ENCODE measurements at places on chromosomes 3 and 15. TPM values are rescaled to one million over a fixed set of nuclear protein-coding genes. Genes with fewer than 3 reads are reported as not detected.
A peak's percentile ranks its signal among the peaks of the same experiment; 100 is the strongest.

GRCh38 chr3:148083526-148084182, 614.0 kb upstream of the AGTR1 start:
- H3K36me3 ChIP-seq = no peaks in the 10 kb centered on the region
- H3K4me1 ChIP-seq = no peaks in the 10 kb centered on the region
- no peak overlapping the region for H3K4me3 ChIP-seq
- no peak for DNase-seq

DNA sequence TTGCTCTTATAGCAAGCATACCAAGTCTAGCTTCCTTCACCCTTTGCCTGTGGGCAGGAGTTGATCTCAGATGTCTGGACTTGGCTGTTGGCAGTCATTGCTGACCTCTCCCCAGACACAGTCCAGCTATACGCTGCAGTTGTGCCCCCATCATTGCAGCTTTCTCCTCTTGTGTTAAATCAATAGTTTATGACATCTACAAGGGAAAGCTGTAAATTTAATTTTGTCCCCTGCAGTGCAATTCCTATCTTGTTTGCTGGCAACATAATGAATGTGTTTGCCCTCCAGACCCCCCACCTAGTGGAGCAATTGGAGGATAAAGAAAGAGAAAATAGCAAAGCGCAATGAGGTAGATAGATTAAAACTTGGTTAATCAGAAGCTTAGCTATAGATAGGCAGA, 280.2 kb downstream of the LSAMP start:
- H3K27ac ChIP-seq = no peak overlapping the region
- no peaks in the 10 kb centered on the region for H3K36me3 ChIP-seq
- H3K27me3 ChIP-seq = no peaks in the 10 kb centered on the region

DNA sequence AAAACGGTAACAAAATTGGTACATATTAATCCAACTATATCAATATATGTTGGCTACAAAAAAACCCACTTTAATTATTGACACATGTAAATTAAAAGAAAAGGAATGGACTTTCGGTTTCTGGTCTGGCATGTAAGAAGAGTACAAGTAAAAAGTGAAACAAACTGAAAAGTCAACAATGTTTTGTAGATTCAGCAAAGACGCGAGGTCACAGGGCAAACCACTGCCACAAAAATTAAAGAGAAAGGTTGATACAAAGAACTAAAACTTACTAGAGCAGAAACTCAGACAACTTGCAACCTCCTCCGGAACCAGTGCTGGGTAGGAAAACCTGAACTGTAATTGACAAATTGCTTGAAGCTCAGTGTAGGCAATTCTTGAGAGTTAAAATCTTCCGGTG, 110.6 kb upstream of the ARPP21 start:
- H3K27me3 ChIP-seq = no peaks in the 10 kb centered on the region
- no peak for DNase-seq
- no peaks in the 10 kb centered on the region for H3K4me1 ChIP-seq

- no peak overlapping the region for H3K4me3 ChIP-seq
- H3K36me3 ChIP-seq = no peaks in the 10 kb centered on the region
- H3K27ac ChIP-seq = no peak overlapping the region
Measured at GRCh38 chr3:62602129-62602770, 228.9 kb upstream of the FEZF2 start.

DNA sequence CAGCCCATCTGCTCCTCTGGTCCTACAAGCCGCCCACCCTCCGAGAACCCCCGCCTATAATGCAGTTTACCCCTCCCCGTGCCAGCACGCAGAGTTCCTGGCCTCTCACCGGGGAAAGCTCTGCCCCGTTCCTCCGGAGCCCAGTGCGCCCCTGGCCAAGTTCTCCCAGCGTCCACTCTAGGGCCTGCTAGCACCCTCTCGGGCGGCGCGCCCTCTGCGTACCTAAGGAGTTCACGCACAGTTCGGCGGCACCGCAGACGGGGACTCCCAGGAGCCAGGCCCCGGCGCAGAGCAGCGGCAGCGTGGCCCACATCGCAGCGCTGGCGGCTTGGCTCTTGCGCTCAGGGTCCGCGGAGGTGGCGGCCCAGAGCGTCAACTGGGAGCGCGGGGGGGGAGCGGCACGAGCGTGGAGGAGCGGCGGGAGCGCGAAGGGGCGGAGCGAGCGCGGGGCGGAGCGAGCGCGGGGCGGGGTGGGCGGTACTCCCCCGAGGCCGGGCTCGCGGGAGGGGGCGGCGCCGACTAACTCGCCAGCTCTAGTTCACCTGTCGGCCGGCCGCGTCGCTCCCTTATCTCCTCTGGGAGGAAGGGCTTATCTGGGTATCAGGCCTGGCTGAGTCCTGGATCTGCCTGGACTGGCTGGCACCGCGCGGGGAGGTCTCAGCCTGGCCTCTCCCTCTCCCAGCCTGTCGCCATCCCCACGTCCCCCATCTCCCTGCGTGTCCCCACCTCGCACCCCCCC, at the start of gene CTSH:
Gene CTSH, minus strand, starts transcription at position 378 of the 739 bp plus-strand sequence. Its CDS starts 65 bp downstream, at position 313.
- H3K4me3 ChIP-seq = peak within 1 kb of the TSS; percentile 60
- no peak within 1 kb of the TSS for H3K27ac ChIP-seq
- H3K36me3 ChIP-seq = no peaks in the 10 kb centered on the region
- H3K4me1 ChIP-seq = no peaks in the 10 kb centered on the region

- no peaks in the 10 kb centered on the region for H3K36me3 ChIP-seq
- H3K27me3 ChIP-seq = no peaks in the 10 kb centered on the region
- no peak overlapping the region for H3K4me3 ChIP-seq
- DNase-seq = no peak
- no peaks in the 10 kb centered on the region for H3K4me1 ChIP-seq
Measured at GRCh38 chr3:27311400-27311799, 57.8 kb downstream of the NEK10 start.

- H3K4me3 ChIP-seq = peak overlapping the region; percentile 84
- H3K27ac ChIP-seq = peak overlapping the region; percentile 91
- DNase-seq = no peak
- no peaks in the 10 kb centered on the region for H3K27me3 ChIP-seq
- no peaks in the 10 kb centered on the region for H3K36me3 ChIP-seq
- peaks cover 12% of the 10 kb centered on the region for H3K4me1 ChIP-seq
Measured at GRCh38 chr15:69462030-69462492, 9.4 kb downstream of the RPLP1 start.

- peaks cover 33% of the 10 kb centered on the region for H3K36me3 ChIP-seq
- H3K4me1 ChIP-seq = no peaks in the 10 kb centered on the region
- no peak overlapping the region for H3K4me3 ChIP-seq
- no peak for DNase-seq
Measured at GRCh38 chr15:84685304-84685703, 27.3 kb upstream of the NMB start.

- no peak overlapping the region for H3K27ac ChIP-seq
- H3K27me3 ChIP-seq = no peaks in the 10 kb centered on the region
- no peaks in the 10 kb centered on the region for H3K36me3 ChIP-seq
- H3K4me1 ChIP-seq = no peaks in the 10 kb centered on the region
- no peak overlapping the region for H3K4me3 ChIP-seq
Measured at GRCh38 chr3:21314688-21315087, 436.3 kb downstream of the ZNF385D start.

DNA sequence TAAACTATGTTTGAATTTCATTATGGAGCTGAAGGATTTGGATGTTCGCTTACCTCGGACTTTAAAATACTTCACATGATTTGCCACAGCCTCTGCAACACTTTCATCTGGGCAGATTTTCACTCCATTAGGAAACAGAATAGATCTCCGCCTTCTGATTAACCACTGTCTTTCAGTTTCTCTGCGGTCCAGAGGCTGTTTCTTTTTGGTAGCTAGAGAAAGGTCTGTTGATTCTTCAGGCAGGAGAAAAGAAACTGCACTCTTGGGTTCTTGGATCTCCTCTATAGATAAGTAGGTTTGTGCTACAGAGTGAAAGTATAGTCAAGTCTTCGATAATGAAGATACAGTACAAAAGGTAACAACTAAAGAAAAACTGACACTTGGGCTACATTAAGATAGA, 844 bp downstream of the IMPG2 start:
- H3K4me3 ChIP-seq = no peak overlapping the region
- no peak overlapping the region for H3K27ac ChIP-seq
- H3K27me3 ChIP-seq = no peaks in the 10 kb centered on the region
- DNase-seq = no peak
- no peaks in the 10 kb centered on the region for H3K4me1 ChIP-seq

- no peak overlapping the region for H3K4me3 ChIP-seq
- H3K27me3 ChIP-seq = no peaks in the 10 kb centered on the region
- DNase-seq = no peak
- H3K36me3 ChIP-seq = no peaks in the 10 kb centered on the region
Measured at GRCh38 chr15:57730876-57731275, 24.4 kb downstream of the POLR2M start.

DNA sequence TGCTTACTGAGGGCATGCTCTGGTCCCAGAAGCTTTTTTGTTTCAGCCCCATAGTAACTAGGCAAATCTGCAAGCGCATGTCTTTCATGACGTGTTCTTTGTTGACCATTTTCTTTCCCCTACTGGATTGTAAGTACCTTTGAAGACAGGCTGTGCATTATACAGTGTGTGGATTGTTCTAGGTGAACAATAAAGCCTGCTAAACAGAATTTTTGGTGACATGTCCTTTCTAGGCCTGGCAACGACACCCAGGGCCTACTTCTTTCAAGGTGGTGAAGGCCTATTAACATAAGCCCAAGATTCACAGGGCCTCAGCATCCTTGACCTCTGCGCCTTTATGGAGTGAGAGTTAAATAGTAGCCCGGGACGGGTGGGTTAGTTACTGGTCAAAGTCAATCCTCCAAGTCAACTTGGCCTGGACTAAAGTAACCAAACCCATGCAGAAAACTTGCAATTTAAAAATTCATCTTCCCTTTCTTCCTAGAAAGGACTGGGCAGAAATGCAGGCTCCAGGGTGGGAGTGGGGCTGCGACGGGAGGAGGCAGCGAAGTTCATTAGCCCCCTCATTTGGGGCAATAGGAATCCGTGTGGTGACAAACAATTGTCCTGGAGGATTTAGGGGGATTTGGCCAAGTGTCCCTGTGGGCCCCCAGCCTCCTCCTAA, 37.6 kb upstream of the TRIM71 start:
- no peaks in the 10 kb centered on the region for H3K36me3 ChIP-seq
- H3K27ac ChIP-seq = no peak overlapping the region
- H3K4me1 ChIP-seq = peaks cover 7% of the 10 kb centered on the region
- no peak overlapping the region for H3K4me3 ChIP-seq
- DNase-seq = no peak

GRCh38 chr3:18474202-18474601, 49.1 kb upstream of the SATB1 start:
- DNase-seq = no peak
- H3K4me3 ChIP-seq = no peak overlapping the region
- H3K27me3 ChIP-seq = no peaks in the 10 kb centered on the region
- H3K4me1 ChIP-seq = no peaks in the 10 kb centered on the region
- no peak overlapping the region for H3K27ac ChIP-seq
- no peaks in the 10 kb centered on the region for H3K36me3 ChIP-seq

- H3K36me3 ChIP-seq = no peaks in the 10 kb centered on the region
- H3K4me3 ChIP-seq = no peak overlapping the region
- no peaks in the 10 kb centered on the region for H3K27me3 ChIP-seq
Measured at GRCh38 chr15:76844096-76844495, 61.0 kb downstream of the SCAPER start.

DNA sequence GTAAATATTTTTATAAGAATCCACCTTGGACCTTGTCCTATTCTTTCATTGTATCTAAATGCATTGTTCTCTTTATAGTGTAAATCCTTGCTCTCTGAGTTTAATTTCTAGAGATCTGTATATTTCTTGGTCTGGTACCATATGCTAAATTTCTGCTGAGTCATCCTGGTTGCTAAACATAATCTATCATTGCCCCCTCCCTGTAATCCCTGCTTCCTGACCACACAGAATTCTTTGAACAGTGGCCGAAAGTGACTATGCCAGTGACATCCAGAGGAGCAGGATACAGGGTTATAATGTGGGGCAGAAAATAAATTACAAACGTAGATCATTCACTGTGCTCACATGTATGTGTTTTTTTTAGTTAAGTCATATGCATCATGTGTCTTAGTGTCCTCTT, 143.1 kb downstream of the DIPK2A start:
- H3K4me3 ChIP-seq = no peak overlapping the region
- H3K4me1 ChIP-seq = no peaks in the 10 kb centered on the region
- no peaks in the 10 kb centered on the region for H3K36me3 ChIP-seq
- H3K27ac ChIP-seq = no peak overlapping the region
- DNase-seq = no peak

DNA sequence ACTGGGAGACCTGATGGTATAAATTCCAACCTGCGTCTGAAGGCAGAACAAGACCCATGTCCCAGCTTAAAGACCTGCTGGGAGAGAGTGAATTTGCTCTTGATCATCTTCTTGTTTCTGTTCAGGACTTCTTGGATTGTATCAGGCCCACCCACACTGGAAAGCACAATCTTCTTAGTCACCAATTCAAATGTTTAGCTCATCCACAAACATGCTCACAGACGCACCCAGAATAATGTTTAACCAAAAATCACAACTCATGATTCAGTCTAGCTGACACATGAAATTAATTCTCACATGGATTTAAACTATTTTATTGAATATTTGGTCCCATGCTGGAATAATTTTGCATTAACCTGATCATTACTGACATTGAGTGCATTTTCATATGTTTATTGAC, 37.8 kb upstream of the GOLGA6L2 start:
- no peak for DNase-seq
- no peaks in the 10 kb centered on the region for H3K4me1 ChIP-seq
- no peaks in the 10 kb centered on the region for H3K27me3 ChIP-seq
- H3K4me3 ChIP-seq = no peak overlapping the region
- no peaks in the 10 kb centered on the region for H3K36me3 ChIP-seq

- DNase-seq = no peak
- no peaks in the 10 kb centered on the region for H3K36me3 ChIP-seq
- no peak overlapping the region for H3K27ac ChIP-seq
- no peak overlapping the region for H3K4me3 ChIP-seq
Measured at GRCh38 chr15:96333131-96334016, 2.9 kb downstream of the NR2F2 start.

- H3K4me3 ChIP-seq = no peak overlapping the region
- no peaks in the 10 kb centered on the region for H3K36me3 ChIP-seq
- no peak overlapping the region for H3K27ac ChIP-seq
Measured at GRCh38 chr3:67860429-67860828, 206.0 kb upstream of the SUCLG2 start.

- no peaks in the 10 kb centered on the region for H3K4me1 ChIP-seq
- no peak overlapping the region for H3K4me3 ChIP-seq
- H3K36me3 ChIP-seq = no peaks in the 10 kb centered on the region
- DNase-seq = no peak
- no peak overlapping the region for H3K27ac ChIP-seq
- H3K27me3 ChIP-seq = no peaks in the 10 kb centered on the region
Measured at GRCh38 chr3:64916937-64917336, 229.1 kb upstream of the ADAMTS9 start.

DNA sequence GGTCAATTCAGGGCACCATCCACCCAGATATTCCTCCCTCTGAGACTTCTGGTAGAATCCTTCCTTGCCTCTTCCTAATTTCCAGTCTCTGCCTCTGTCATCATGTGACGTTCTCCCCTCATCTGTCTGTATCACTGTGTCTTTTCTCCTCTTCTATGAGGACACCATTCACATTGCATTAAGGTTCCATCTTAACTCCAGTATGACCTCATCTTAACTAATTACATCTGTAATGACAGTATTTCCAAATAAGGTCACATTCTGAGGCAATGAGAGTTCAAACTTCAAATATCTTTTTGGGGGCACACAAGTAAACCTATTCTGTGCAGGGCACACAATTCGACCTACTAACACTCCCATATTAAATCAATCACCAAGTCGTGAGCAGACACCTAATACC, 169.7 kb downstream of the FHIT start:
- no peaks in the 10 kb centered on the region for H3K27me3 ChIP-seq
- no peaks in the 10 kb centered on the region for H3K36me3 ChIP-seq
- no peak overlapping the region for H3K27ac ChIP-seq
- H3K4me3 ChIP-seq = no peak overlapping the region

CELF6 gene
- total RNA-seq = 2.9 TPM

SEMA7A gene
- total RNA-seq = 1.9 TPM

CIB2 gene
- total RNA-seq = 1.5 TPM

PARP15 gene
- 70.7 TPM for total RNA-seq

NR2E3 gene
- not detected for total RNA-seq

FSIP1 gene
- total RNA-seq = not detected

TBL1XR1 gene
- 133 TPM for total RNA-seq

FBXW12 gene
- not detected for total RNA-seq

CLRN1 gene
- total RNA-seq = not detected

Data from naive thymus-derived CD4-positive, alpha-beta T cell (primary cell).